ENCODE measurements at places on chromosomes 12 and 14.

DNA sequence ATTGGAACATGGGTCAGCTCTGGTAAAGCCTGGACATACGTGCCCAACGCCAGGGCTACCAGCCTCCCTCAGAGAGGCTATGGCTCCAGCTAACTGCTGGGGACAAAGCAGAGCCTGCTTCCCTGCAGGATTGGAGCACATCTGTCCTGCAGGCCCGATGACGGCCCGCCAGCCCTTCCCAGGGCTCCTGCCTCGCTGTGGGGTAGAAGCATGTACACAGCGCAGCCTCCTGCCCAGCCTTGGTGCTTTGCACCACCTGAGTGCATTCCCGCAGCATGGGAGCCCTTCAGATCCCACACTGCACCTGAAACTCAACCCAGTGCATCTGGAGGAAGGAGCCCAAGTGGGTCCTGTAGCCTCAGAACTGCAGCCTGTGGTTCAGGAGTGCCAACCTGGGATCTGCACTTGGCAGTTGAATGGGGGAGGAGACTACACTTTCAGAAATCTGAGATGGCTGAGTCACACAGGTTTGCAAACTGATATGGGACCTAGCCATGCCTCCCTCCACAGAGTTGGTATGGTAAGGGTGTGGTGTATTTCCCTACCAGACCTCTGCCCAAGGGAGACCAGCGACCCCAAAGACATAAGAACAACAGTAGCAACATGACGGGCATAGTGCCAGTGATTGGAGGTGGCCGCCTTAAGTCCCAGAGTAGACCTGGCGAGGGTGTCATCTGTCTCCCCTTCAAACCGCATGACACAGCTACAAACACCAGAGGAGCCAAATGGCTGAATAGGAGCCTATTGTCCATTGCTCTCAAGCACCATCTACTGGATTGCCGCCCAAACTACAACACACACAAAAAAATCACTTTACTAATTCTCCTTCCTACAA lies 273.9 kb upstream of the MIS18BP1 start:
- DNase-seq, result peak; percentile 79

GRCh38 chr12:101828463-101829196 lies 2.1 kb downstream of the GNPTAB start:
- peak; percentile 60 for DNase-seq

- DNase-seq, result no peak
Measured at GRCh38 chr12:30990316-30990715, 63.8 kb downstream of the TSPAN11 start.

DNA sequence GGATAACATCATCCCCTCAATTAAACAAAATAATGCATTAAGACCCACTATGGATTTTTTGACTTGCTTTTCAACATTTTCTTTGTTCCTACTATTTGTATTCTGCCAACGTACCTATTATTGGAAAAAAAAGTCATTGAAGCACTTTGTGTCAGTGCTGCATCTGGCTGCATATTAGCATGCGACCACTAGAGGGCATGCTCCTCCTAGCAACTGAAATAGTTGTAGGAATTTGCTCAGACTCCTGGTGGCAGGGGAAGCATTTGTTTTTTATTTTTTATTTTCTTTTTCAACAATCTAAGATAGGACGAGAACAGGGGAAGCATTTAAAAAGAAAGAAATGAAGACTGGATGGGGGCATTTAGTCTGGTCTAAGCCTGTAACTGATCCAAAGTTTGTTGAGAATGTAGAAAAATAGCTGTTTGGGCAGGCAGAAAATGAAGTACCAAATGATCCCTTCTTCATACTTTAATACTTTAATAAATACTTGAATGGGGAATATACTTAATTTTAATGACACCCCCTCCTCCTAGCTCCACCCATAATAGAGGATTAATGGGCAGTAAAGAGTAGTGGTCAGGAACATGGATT lies 14.5 kb upstream of the CLEC4A start:
- DNase-seq, result peak; percentile 37

GRCh38 chr12:89736995-89737394 lies 28.4 kb upstream of the ATP2B1 start:
- DNase-seq, result no peak

- DNase-seq, result peak; percentile 50
Measured at GRCh38 chr12:3122841-3123678, 45.9 kb downstream of the TSPAN9 start.

DNA sequence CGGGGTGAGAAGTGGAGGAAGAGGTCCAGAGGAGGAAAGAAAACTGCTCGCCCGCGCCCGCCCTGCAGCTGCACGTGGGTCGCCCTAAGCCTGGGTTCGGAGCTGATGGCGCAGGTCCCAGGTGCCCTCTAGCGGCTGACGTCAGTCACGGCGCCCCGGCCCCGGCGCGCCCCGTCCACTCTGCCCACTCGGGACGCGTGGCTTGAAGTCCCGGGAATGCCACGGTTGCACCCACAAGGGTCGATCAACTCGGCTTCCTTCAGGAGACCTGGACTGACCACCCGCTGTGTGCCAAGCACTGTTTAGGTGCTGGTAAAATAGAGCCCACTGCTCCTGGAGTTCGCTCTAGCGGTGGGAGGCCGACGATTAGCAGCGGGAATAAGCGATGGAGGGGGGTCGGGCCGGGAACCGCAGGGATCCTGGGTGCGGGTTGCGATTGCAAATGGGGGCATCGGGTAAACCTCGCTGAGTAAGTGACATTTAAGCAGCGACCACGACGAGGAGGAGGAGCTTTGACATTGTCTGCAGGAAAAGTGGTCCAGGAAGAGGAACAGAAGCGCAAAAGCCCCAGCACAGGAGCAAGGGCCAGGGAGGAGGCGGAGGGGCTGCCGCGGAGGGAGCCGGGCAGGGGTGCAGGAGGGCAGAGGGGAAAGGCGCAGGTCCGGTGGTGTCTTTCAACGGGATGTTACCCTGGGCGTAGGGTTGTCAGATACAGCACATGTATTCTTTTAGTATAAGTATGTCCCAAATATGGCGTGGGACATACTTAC lies 5.1 kb upstream of the ZNF839 start:
- peak; percentile 16 for DNase-seq

- no peak for DNase-seq
Measured at GRCh38 chr12:72035625-72036024, 97.0 kb downstream of the TPH2 start.

- no peak for DNase-seq
Measured at GRCh38 chr14:94867209-94867608, 97.3 kb upstream of the GSC start.

DNA sequence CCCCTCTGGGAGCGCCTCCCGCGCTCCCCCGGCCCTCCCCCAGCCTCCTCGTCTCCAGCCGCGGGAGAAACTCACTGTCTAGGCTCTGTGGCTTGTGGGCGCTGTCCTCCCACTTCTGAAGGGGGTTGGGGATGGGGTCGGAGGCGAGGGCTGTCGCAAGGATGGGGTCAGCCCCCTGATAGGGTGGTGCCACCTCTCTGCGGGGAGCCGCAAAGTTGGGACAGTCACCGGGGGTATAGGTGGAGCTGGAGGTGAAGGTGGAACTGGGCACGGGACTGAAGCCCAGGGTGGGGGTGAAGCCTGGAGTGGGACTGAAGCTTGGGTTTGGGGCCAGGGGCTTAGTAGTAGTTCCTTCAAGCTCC lies 12.2 kb downstream of the TNFRSF1A start:
- no peak for DNase-seq

DNA sequence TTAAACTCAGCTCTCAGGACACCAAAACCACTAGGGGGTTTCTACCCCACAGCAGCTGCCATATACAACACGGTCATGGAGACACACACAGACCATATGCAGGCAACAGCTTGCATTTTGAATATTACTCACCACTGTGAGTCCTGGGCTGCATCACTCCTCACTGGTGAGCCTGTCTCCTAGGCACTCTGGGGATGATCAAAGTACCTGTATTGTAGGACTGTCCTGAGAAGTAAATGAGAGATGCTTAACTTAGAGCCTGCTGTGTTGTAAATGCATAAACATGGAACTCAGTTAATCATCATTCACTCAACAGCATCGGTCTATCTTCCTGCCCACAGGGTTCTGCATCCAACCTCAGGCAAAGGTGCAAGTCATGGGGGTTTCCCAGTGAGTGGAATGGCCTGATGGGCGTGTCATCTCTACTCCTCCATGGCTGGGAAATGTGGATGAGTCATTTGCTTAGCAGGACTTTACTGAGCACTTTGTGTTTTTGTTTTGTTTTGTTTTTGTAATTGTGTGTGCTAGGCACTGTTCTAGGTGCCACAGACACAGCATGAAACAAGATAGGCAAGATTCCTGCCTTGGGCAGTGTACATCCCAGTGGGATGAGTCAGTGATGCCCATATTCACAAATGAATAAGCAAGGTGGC lies 1141.2 kb upstream of the TMEM132C start:
- DNase-seq, result no peak

DNA sequence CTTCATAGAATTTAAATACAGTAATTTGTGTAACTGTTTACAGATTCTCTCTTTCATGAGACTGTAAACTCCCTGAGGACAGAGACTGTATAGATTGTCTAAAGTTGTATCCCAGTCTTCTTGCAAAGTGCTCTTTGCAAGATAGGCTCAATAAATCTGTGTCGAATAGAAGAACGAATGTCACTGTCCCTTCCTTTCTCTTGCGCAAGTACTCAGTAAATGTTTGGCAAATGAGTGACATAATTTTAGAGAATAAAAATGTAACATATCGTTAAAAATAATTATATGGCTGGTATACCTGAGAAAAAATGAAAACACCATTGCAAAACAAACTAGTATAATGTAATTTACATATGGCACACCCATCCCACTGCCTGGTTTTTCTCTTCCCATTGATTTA lies 1.9 kb upstream of the RALGAPA1 start:
- no peak for DNase-seq

DNA sequence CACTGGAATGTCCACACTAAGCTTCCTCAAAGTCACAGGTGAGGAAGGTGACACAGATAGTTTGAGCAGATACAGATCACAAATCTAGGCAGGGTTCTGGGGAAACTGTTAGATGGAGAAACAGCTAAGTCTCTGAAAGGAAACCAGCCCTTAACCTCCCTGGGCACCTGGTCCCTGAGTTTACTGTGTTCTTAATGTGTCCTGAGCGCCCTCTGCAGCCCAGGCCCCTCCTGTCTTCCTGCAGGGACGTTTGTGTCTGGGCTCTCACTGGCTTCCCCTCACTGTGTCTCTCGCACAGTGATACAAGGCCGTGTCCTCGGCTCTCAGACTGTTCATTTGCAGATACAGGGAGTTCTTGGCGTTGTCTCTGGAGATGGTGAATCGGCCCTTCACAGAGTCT lies 684.3 kb downstream of the TMEM121 start:
- DNase-seq, result no peak

DNA sequence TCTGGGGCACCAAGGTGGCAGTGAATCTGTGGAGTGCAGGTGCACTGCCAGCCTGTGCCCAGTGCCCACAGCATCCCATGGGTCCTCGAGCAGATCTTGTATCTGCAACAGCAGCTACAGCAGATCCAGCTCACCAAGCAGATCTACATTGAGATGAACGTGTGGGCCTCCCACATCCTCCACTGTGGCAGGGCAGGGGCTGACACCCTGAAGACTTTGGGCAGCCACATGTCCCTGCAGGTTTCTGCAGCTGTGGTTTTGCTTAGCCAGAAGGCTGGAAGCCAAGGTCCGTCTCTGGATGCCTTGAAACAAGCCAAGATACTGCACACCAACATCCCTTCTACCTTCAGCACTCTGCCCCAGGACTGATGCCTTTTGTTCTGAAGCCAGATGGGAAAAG lies 338.8 kb upstream of the OR4E1 start:
- no peak for DNase-seq

- no peak for DNase-seq
Measured at GRCh38 chr14:70995671-70996070, 88.4 kb downstream of the PCNX1 start.

DNA sequence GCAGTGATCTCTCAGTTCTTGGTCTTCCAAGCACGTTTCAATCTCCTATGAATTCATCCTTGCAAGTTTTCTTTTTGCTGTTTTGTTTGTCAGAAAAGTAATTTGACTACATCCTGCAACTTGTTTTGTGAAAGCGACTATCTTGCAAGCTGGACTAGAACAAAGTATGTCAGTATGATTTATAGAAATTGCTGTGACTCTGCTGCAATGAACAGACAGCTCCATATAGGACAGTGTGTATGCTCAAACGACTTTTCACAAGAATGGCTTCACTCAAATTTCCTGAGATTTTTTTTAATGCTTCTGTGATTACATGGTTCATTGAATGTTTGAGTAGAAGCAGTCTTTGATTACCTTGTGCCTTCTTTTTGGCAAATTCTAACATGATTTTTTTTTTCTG lies 123.5 kb upstream of the TRHDE start:
- DNase-seq, result no peak

- DNase-seq, result no peak
Measured at GRCh38 chr12:62670986-62671720, 204.5 kb downstream of the MON2 start.

DNA sequence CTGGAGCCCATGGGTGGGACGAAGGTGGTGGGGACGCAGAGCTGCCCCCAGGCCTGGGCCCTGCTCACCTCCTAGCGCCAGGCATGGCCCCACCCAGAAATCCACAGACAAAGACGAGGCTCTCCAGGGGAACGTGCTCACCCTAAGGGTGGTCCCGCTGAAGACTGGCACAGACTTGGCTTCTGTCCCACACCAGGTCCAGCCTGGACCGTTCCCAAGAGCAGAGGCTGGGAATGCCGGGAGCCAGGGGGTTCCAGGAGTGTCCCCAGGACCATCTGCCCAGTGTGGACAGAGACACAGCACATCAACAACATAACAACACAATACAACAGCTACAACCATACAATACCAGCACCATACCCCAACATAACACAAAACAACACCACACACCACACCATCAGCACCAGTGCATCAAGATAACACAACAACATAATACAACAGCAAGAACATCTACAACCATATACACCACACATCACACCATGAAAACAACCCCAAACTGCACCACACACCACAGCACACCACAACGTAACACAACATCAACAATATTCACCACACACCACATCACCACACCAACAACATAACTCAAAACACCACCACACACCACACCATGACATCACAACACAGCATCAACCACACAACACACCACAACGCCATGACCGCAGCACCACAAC lies 329.6 kb downstream of the ADGRD1 start:
- no peak for DNase-seq

- no peak for DNase-seq
Measured at GRCh38 chr12:119870457-119870856, 6.7 kb downstream of the CIT start.

DNA sequence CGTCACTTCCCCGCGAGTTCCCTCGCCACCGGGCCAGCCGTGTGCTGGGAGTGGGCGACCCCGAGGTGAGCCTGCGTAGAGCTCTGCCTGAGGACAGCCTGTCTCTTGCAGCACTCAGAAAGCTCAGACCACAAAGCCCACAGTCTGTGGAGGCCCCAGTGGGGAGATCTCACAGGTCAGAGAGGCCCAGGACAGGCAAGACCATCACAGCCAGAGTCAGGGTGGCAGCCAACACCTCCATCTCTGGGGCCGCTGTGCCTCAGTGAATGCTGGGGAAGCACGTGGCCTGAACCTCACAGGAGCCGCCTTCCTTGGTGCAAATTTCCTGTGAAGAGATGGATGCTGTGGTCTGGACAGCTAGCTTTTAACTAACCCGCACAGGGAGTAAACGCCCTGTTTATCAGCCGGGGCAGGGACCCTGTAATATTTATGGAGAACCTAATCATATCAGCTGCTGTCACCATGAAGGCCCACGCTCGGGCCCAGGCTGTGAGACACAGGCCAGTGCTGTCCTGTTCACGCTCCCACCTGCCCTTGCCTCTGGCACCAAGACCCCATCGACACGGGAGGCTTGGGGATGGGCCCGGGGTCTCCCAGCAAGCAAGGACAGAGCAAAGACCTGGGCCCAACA lies 56.9 kb downstream of the CDC42BPB start:
- no peak for DNase-seq
